ENCODE measurements at places on chromosomes 11 and 22. TPM values are rescaled to one million over a fixed set of nuclear protein-coding genes. Genes with fewer than 3 reads are reported as not detected.
A peak's percentile ranks its signal among the peaks of the same experiment; 100 is the strongest.

- H3K4me3 ChIP-seq = no peak overlapping the region
- H3K27ac ChIP-seq = no peak overlapping the region
- H3K4me1 ChIP-seq = no peaks in the 10 kb centered on the region
- H3K36me3 ChIP-seq = no peaks in the 10 kb centered on the region
- peak; percentile 7 for DNase-seq
Observed at GRCh38 chr22:16963189-16963945, 44.7 kb downstream of the GAB4 start.

- H3K36me3 ChIP-seq = no peaks in the 10 kb centered on the region
- no peaks in the 10 kb centered on the region for H3K4me1 ChIP-seq
- H3K27ac ChIP-seq = no peak overlapping the region
- DNase-seq = no peak
- no peak overlapping the region for H3K4me3 ChIP-seq
- no peaks in the 10 kb centered on the region for H3K27me3 ChIP-seq
Observed at GRCh38 chr11:7826324-7826723, 29.6 kb upstream of the OR5P2 start.

DNA sequence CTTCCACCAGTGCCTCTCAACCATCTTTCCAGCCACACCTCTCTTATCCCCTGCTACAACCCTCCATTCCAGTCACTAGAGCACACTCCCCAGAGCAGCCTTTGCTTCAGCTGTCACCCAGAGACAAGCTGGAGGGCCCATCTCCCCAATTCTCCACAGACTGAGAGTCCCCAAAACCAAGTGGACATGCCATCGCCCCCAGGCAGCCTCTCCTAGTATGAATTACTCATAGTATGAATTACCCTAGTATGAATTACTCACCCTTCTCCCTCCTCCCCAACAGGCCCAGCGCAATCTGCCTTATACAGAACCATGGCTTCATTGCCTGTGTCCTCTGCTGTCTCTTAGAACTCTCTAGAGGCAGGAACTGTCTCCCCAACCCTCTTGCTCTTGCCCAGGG lies 24.8 kb downstream of the MYH9 start:
- DNase-seq = no peak
- H3K27me3 ChIP-seq = no peaks in the 10 kb centered on the region
- H3K27ac ChIP-seq = peak overlapping the region; percentile 86
- peak overlapping the region; percentile 68 for H3K4me3 ChIP-seq
- peaks cover 58% of the 10 kb centered on the region for H3K36me3 ChIP-seq
- peaks cover 76% of the 10 kb centered on the region for H3K4me1 ChIP-seq

- no peak overlapping the region for H3K4me3 ChIP-seq
- no peaks in the 10 kb centered on the region for H3K36me3 ChIP-seq
- no peak overlapping the region for H3K27ac ChIP-seq
- no peak for DNase-seq
- peaks cover 2% of the 10 kb centered on the region for H3K27me3 ChIP-seq
- H3K4me1 ChIP-seq = no peaks in the 10 kb centered on the region
Observed at GRCh38 chr11:69274531-69275016, 19.4 kb upstream of the MYEOV start.

DNA sequence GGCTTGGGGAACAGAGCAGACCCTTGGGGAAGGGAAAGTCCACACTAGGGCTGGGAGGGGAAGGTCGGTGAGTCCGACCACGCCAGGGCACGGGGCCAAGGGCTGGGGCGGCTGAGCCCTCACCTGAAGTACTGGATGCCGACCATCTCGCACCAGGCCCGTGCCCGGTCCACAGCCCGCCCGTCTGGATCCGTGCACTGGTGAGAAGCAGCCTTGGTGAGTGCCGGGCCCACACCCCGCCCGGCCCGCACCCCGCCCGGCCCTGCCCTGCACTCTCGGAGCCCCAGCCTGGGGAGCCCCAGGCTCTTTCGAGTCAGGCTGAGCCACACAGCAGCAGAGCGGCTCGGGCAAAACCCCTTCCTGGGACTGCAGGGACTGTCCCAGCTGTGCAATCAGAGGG lies 1.9 kb upstream of the BAIAP2L2 start:
- H3K4me1 ChIP-seq = no peaks in the 10 kb centered on the region
- no peak overlapping the region for H3K27ac ChIP-seq

The OR51I1 gene
- total RNA-seq = not detected

GRCh38 chr11:123461164-123461563 lies 31.1 kb downstream of the GRAMD1B start:
- peaks cover 83% of the 10 kb centered on the region for H3K36me3 ChIP-seq
- no peak overlapping the region for H3K4me3 ChIP-seq
- no peak overlapping the region for H3K27ac ChIP-seq
- DNase-seq = no peak
- no peaks in the 10 kb centered on the region for H3K27me3 ChIP-seq

DNA sequence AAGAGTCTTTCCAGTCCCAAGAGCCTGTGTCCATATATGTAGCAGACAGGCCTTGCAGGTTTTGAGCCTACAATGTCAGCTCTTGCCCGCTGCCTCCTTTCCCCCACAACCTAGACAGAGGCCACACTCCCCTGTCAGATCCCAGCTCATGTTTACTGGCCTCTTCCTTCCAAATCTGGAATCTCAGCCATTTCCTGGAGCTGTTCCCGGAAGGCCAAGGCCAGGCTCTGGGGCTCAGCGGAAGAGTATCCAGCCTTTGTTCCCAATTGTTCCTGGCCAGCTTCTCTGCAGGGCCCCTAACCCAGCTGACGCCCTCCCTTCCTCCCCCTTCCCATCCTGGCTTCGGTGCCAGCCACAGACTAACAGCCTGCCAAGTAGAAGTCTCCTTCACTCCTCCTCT lies 1.0 kb upstream of the ROBO4 start:
- H3K36me3 ChIP-seq = no peaks in the 10 kb centered on the region
- no peak overlapping the region for H3K27ac ChIP-seq
- no peak for DNase-seq
- no peaks in the 10 kb centered on the region for H3K4me1 ChIP-seq
- H3K27me3 ChIP-seq = peaks cover 25% of the 10 kb centered on the region
- no peak overlapping the region for H3K4me3 ChIP-seq

GRCh38 chr11:11580841-11581411 lies 40.9 kb downstream of the GALNT18 start:
- DNase-seq = no peak
- no peak overlapping the region for H3K4me3 ChIP-seq
- H3K27ac ChIP-seq = no peak overlapping the region
- H3K36me3 ChIP-seq = no peaks in the 10 kb centered on the region

DNA sequence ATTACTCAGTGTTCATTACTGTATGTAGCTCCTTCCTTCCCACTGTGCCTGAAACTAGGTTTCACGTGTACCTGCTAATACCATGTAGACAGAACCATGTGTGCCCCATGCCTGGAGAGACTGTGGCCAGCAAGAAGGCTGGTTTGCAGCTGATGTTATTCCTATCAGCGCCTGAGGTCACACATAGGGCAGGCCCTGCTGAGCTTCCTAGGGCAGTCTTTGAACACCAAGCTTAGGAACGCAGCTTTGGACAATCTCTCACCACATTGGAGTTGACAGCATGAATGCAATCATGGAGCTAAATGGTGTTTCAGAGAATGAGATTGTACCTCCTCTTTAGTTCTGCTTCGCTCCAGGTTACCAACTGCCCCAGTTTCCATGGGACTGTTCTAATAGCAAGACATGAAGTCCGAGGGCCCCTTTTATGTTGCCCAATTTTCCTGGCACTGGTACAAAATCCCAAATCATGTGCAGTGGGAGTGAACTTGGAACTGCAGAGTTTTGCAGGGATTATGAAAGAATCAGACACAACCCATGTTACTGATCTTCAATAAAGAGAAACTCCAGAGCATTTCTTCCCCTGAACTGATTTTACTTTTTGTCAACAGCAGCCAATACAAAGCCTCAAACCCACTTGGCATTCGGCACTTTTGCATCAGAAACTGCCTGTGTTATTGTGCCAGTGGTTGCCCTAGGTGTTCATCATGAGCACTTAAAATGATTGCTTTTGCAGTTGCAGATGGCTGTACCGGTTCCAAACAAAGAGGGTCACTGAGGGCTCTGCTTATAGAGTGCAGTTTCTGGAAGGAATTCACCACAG lies 154.2 kb upstream of the TTC12 start:
- H3K4me1 ChIP-seq = no peaks in the 10 kb centered on the region
- no peaks in the 10 kb centered on the region for H3K36me3 ChIP-seq
- H3K4me3 ChIP-seq = no peak overlapping the region
- DNase-seq = no peak

DNA sequence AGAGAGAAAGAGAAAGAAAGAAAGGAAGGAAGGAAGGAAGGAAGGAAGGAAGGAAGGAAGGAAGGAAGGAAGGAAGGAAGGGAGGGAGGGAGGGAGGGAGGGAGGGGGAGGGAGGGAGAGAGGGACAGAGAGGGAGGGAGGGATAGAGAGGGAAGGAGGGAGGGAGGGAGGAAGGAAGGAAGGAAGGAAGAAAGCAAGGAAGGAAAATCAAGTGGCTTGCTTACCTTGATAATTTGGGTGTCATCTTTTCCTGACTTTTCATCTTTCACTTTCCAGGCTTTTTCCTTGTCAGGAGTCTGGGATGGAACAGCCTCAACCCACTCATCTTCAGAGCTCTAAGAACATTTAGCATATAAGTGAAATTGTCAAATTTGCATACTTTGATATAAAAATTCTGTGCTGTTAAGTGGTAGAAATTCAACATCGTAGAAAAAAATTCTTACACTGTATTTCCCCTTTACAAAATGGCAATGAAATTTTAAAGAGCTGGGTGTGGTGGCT lies 14.9 kb downstream of the CWF19L2 start:
- H3K27ac ChIP-seq = no peak overlapping the region
- H3K36me3 ChIP-seq = peaks cover 64% of the 10 kb centered on the region
- no peak for DNase-seq
- H3K4me3 ChIP-seq = no peak overlapping the region
- H3K27me3 ChIP-seq = no peaks in the 10 kb centered on the region

The HIPK3 gene
- 38.2 TPM for total RNA-seq

DNA sequence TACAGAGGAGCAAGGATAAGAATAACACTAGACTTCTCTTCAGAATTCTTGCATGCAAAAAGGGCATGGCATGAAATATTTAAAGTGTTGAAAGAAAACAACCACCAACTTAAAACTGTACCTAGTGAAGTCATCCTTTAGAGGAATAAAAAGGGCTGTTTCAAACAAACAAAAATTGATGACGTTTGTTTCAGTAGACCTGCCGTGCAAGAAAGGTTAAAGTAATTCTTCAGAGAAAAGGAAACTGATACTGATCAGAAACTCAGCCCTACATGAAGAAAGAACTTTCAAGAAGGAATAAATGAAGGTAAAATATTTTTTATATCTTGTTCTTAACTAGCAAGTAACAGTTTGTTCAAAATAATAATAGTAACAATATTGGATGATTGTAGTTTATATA lies 27.5 kb downstream of the MRGPRX2 start:
- no peaks in the 10 kb centered on the region for H3K4me1 ChIP-seq
- no peak overlapping the region for H3K27ac ChIP-seq
- H3K27me3 ChIP-seq = peaks cover 4% of the 10 kb centered on the region
- no peak for DNase-seq
- no peaks in the 10 kb centered on the region for H3K36me3 ChIP-seq

- no peaks in the 10 kb centered on the region for H3K36me3 ChIP-seq
- peaks cover 8% of the 10 kb centered on the region for H3K4me1 ChIP-seq
- H3K27ac ChIP-seq = no peak overlapping the region
- no peaks in the 10 kb centered on the region for H3K27me3 ChIP-seq
- H3K4me3 ChIP-seq = no peak overlapping the region
Observed at GRCh38 chr22:42978453-42979103, 36.4 kb downstream of the PACSIN2 start.

Data from activated T-helper 2 cell treated with anti-CD3 and anti-CD28 coated beads, Interferon-gamma antibody, Interleukin-2, Interleukin-4, amounts not matched to agents 10 μg/mL and 5 μg/mL and 100 μg/mL, durations not matched to agents 14 hours and 24 hours and 36 hours (primary cell).